ENCODE measurements at places on chromosomes 6 and 20.

DNA sequence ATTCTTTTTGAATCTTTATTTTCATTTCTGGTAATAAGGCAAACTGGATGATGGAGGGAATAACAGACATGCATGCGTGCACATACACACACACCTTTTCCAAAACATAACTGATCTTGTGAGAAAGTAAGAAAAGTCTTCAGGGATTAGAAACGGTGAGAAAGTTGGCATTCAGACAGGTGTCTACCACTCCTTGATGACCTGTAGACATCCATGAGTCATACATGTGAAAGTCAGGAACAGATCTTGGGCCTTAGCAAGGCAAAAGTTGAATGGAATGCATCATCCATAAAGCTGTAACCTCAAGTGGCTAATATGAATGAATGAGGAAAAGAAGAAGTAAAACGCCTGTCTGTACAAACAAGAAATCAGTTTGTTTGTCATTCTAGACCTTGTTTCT, 97.3 kb downstream of the GRIK2 start:
- no peak for DNase-seq

DNA sequence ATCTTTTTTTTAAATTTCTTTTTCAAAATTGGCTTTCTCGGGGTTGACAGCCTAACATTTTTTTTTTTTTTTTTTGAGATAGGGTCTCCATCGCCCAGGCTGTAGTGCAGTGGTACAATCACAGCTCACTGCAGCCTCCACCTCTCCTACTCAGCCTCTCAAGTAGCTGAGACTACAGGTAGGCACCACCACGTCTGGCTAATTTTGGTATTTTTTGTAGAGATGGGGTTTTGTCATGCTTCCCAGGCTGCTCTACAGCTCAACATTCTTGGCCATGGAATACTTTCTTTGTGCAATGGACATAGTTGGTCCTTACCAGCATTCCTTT, 6.4 kb upstream of the CTNNBL1 start:
- DNase-seq, result no peak

- no peak for DNase-seq
Measured at GRCh38 chr6:36387440-36388303, at the start of gene ETV7. Gene ETV7, minus strand, starts transcription at chr6:36387669. Its CDS starts 128 bp downstream, at chr6:36387541.

DNA sequence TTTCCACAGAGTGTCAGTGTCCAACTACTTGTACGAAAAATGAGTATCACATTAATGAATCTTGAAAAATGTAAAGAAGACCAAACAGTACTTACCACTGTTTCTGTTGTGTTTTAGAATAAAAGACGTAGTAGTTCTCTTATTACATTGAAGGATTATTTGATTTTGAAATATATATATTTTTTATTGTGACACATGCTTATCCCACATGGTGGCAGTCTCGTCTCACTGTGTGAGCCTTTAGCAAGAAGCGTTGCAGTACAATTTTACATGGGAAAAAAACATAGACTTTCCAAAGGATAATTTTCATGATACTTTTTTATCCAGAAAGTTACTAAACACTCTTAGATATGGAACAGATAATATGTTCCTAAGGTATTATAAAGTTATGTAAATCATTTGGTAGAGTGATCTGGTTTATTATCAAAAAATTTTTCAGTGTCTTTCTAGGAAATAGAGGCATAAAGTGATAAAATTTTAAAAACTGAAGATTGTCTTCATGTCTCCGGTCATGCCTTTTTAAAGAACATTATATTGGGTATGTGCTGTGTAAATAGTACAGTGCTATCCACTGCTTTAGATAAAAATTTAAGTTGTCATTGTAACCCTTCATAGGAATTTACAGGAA, 117.5 kb upstream of the SAMD5 start:
- no peak for DNase-seq

- no peak for DNase-seq
Measured at GRCh38 chr6:27980111-27980510, 23.1 kb downstream of the OR2B6 start.

DNA sequence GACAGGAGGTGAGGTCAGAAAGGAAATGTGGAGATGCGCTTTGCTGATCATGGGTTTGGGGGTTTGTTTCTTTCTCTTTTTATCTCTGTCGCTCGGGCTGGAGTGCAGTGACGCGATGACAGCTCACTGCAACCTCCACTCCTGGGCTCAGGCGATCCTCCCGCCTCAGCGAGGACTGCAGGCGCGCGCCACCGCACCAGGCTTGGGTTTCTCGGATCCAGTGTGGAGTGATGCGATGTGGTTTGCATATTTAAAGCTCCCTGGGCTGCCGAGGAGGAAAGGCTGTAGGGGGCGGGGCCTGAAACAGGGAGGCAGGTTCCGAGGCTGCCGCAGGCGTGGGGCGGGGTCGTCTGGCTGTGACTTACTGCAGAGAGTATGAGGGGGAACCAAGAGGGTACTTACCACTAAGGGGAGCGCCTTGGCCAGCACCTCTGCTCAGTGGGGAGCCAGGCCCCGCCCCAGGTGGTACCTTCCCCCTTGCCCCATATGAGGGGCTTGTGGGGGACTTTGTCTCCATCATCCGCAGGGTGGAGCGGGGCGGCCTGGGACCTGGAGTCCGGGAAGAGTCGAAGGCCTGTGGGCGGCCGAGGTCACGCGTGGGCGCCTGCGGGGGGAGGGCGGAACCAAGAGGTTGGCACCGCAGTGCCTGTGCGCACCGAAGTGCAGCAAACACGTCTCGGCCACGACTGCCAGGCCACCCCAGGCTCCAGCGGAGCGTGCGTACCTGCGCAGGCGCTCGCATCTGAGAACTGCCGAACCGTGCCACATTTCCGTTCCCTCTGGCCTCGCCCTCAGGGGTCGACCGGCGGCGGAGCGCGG, 12.7 kb upstream of the BAK1 start:
- no peak for DNase-seq

GRCh38 chr6:155889410-155889809, 433.8 kb upstream of the NOX3 start:
- no peak for DNase-seq

DNA sequence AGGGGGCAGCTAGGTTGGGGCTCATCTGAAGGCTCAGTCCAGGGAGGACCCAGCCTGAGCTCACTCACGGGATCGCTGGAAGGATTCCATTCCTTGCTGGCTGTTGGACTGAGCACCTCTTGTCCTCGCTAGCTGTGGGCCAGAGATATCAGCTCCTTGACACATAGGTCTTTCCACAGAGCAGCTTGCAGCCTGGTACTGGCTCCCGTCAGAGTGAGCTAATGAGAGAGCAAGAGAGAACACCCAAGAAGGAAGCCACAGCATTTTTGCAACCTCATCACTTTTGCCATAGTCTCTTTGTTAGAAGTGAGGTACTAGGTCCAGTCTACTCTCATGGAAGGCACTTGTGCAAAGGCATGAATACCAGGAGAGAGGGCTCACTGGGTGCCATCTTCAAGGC, 179.9 kb downstream of the CDC5L start:
- DNase-seq, result no peak

- no peak for DNase-seq
Measured at GRCh38 chr20:4418141-4418540, 303.6 kb upstream of the PRND start.

DNA sequence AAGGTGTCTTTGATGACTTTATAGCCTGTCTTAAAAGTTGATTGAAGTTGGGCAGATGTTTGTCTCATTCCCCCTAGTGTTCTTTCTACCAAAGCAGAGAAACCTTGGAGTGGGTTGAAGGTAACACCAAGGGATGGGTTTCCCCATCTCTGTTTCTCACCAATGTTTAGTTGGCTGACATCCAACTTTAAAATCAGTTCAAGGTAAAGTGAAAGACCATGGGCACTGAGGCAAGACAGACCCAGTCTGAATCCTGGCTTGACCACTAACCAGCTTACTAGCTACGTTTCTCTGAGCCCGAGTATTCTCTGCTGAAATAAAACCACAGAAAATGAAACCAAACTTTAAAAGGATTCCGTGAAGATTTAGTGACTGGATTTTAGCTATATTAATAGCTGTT, 258.9 kb downstream of the KIF16B start:
- DNase-seq, result no peak

GRCh38 chr6:134267917-134268361, 50.0 kb downstream of the SGK1 start:
- no peak for DNase-seq

GRCh38 chr20:4326195-4327065, 311.1 kb upstream of the RNF24 start:
- DNase-seq, result no peak

- DNase-seq, result no peak
Measured at GRCh38 chr6:11711003-11711983, 67.3 kb downstream of the ADTRP start.

DNA sequence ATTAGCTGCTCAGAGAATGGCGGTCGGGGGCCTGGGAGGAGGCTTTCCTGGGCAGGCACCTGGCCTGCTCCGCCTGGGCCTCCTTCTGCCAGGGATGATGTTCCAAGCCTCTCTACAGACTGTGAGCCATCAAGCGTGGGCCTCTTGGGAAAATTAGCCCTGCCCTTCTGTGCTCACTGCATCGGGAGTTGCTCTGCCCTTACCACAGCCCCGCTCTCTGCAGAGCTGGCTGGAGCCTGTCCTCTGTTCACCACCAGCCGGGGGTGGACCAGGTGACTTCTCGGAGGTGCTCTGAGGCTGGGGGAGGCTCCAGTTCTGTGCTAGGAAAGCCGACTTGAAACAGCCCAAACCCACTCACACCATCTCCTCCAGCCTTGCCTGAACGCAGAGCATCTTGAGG, 24.2 kb downstream of the MDGA1 start:
- DNase-seq, result no peak

DNA sequence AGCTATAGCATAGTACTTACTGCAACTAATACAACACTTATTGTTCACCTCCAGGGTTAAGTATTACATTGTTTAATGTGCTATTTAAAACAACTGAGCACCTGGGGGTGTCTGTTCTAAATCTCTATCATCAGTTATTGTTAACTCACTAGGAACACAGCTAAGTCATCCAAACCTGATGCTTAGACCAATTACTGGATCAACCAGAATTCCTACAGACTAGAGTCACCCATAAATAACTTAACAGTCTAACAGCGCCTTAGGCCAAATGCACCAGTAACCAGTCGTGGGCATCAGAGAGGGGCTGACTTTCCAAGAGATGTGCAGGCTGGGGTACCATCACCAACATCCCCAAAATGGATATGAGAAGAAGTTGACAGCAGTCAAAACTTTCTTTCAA, 110.7 kb downstream of the ADTRP start:
- DNase-seq, result no peak

GRCh38 chr6:134850721-134851305, 99.1 kb downstream of the ALDH8A1 start:
- no peak for DNase-seq

- DNase-seq, result no peak
Measured at GRCh38 chr6:140001821-140002341, 627.4 kb upstream of the CITED2 start.

GRCh38 chr20:47929368-47930115, 144.3 kb upstream of the SULF2 start:
- DNase-seq, result no peak

GRCh38 chr20:34977365-34978091, 21.9 kb downstream of the MYH7B start:
- DNase-seq, result no peak

GRCh38 chr6:9405369-9405768, 970.0 kb upstream of the SLC35B3 start:
- DNase-seq, result no peak

- DNase-seq, result no peak
Measured at GRCh38 chr20:62914970-62915457, 11.3 kb downstream of the DIDO1 start.

- no peak for DNase-seq
Measured at GRCh38 chr6:137875058-137875520, 8.0 kb downstream of the TNFAIP3 start.

GRCh38 chr6:83231146-83231545, 38.0 kb downstream of the RWDD2A start:
- no peak for DNase-seq

- no peak for DNase-seq
Measured at GRCh38 chr6:30615958-30616810, 859 bp downstream of the PPP1R10 start.

DNA sequence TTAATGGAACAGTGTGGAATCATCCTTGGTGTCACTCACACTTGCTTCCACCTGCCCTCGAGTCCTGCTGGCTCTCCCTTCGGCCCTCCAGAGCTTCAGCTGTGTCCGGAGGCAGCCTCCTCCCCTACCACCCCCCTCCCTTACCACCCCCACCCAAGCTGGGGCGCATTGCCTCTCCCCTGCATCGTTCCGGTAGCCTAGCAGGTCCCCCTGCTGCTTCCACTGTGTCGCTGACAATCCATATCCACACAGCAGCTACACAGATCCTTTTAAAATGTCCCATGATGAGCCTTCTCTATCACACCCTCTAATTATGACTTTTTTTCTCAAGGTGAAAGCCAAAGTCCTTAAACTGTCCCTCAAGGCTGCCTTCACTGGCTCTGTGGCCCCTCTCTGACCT, 117.6 kb downstream of the TIAM2 start:
- no peak for DNase-seq

- no peak for DNase-seq
Measured at GRCh38 chr6:25014791-25015560, 79.2 kb upstream of the RIPOR2 start.

GRCh38 chr20:507761-508332, 35.7 kb downstream of the CSNK2A1 start:
- no peak for DNase-seq

DNA sequence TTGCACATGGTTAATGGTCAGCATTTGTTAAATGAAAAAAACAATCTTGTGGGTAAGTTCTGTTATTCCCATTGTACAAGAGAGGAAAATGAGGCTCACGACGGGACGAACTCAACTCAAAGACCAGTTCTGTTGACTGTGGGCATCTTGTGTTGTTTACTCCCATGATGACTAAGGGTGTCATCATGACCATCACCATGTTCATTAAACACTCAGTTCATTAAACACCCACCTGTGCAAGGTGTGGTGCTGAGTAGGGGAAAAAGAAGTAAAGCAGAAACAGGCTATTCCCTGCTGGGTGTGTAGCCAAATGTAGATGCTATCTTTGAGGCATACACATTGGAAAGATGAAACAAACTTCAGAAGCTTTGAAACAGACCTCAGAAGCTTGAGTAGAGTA, 4.5 kb downstream of the CHMP4B start:
- no peak for DNase-seq

- DNase-seq, result no peak
Measured at GRCh38 chr20:25072226-25072811, 9.6 kb downstream of the VSX1 start.

DNA sequence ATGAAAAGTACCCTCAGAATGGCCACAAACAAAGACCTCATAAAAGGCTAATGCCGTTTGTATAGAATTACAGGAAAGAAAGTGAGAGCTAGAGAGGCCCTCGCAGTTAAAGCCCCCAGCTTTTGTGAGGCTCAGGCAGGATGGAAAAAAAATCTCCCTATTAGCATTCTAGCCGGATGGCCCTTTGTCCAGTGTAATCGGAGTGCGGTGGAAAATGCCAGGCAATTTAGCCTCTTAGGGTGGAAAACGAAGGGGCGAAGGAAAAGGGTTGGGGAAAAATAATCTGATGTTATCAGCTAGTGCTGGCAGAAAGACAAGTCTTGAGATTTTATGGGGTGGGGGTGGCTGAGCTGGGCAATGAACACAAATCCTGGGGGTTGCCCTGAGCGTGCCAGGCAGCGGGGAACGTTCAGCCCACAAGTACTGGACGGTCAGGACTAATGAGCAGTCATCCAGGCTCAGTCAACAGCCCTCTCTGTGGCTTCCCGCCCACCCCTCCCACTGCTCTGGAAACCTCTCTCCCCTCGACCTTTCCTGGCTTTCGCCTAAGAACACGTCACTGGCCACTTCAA, 92.4 kb downstream of the PSMG4 start:
- DNase-seq, result no peak

Data from GM12864 (cell line).